ENCODE measurements at places on chromosomes 3 and 15. TPM values are rescaled to one million over a fixed set of nuclear protein-coding genes. Genes with fewer than 3 reads are reported as not detected.

PRR20G gene
- total RNA-seq = not detected

DNA sequence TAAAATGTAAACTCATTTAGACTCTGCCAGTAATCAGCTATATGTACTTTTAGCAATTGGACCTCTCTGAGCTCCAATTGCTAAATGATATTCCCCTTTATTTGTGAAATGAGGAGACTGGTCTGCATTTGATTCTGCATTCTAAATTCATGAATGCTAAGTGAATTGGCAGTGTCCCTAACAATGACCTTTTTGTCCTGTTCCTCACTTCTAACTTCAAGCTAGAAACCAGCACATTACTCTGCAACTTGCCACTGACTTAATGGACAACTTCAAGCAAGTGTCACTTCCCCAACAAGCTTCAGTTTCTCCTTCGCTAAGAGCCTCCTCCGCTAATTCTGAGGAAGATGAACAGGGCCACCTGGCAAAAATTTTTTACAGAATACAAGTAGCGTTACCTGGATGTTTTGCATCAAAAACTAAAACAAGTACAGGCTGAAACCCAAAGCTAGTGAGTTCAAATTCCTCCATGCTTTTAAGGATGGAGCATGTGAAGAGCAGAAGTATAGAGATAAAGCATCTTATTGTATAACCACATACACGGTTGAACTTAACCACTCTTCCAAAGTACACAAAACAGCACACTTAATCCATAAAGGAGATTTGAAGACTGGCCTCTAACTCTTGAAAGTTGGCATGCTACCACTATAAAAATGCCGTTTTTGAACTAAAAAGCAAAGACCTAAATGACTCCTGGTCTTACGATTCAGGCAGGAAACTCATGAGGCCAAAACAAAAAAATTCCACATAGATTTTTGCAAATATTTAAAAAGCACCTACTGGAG lies 207.6 kb downstream of the MAGI1 start:
- H3K27me3 ChIP-seq = no peaks in the 10 kb centered on the region
- H3K4me1 ChIP-seq = peaks cover 33% of the 10 kb centered on the region
- H3K27ac ChIP-seq = no peak overlapping the region
- H3K4me3 ChIP-seq = no peak overlapping the region
- peaks cover 5% of the 10 kb centered on the region for H3K36me3 ChIP-seq

DNA sequence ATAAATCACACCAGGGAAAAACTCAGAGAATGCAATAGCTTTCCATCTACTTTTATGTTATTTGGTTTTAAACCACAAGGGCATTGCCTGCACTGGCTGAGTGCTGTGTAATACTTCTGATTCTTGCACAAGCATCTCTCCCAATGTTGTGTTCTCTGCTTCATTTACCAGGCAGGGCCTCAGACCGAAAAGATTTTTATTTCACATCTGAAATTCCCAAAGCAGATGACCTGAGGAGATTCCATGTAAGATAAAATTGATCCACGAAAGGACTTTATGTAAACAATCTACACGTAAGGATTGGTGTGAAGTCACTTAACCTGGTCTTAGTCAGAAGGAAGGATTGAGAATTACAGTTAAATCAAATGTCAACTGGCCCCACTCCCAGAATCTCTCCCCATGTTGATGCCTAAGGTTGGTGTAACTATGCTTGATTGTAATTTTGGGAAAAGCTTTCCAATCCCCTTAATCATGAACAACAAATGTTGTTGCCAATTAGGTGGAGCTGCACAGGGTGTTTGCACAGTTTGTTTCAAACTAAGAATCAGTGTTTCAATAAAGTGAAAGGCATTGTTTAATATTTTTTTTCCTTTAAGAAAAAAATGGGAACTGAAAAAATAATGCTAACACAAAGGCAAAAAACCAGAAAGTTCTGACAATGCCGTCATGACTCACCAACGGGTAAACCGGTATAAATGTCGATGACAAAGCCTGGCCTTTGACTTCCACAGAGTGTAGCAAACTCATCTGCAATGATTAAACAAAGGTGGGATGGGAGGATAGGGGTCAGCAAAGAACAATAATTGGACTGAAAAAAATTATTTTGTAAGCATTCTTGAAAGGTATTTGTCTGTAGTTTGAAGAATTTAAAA lies 128.6 kb downstream of the DUT start:
- no peaks in the 10 kb centered on the region for H3K36me3 ChIP-seq
- peak; percentile 7 for DNase-seq
- no peak overlapping the region for H3K4me3 ChIP-seq
- no peak overlapping the region for H3K27ac ChIP-seq
- no peaks in the 10 kb centered on the region for H3K4me1 ChIP-seq
- H3K27me3 ChIP-seq = no peaks in the 10 kb centered on the region

DNA sequence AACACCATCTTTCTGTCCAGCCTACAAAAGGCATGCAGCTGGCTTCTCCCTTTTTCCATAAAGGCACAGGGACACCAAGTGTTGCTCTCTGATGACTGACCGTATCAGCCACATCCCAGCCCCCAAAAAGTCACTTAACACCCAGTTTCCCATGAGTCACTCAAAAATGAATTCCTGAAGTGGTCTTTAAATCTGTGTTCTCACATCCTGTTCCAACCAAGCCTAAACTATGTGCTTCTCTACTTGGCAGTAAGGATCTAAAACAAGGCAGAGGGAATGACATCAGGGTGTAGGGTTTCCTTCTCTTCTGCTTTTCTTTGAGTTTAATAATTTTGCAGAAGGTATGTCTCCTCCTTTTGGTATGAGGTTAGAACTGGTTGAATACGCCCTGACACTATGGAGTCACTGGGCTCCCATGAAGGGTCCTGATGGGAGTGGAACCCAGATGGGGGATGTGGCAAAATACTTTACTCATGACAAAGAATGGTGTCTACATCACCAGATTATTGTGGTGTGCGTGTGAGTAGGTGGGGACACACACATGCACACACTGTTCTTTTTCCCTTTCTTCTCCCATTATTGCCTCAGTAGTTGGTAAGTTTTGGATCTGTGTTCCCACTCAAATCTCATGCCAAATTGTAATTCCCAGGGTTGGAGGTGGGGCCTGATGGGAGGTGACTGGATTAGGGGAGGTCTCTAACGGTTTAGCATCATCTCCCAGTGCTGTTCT lies 35.6 kb upstream of the CCK start:
- H3K4me1 ChIP-seq = no peaks in the 10 kb centered on the region
- H3K4me3 ChIP-seq = no peak overlapping the region
- peaks cover 84% of the 10 kb centered on the region for H3K27me3 ChIP-seq
- H3K36me3 ChIP-seq = no peaks in the 10 kb centered on the region
- no peak for DNase-seq

GRCh38 chr3:23518441-23518840 lies 287.3 kb upstream of the UBE2E1 start:
- no peaks in the 10 kb centered on the region for H3K36me3 ChIP-seq
- DNase-seq = no peak
- no peaks in the 10 kb centered on the region for H3K27me3 ChIP-seq
- H3K4me1 ChIP-seq = no peaks in the 10 kb centered on the region
- no peak overlapping the region for H3K27ac ChIP-seq

TUSC7 gene
- not detected for total RNA-seq

DNA sequence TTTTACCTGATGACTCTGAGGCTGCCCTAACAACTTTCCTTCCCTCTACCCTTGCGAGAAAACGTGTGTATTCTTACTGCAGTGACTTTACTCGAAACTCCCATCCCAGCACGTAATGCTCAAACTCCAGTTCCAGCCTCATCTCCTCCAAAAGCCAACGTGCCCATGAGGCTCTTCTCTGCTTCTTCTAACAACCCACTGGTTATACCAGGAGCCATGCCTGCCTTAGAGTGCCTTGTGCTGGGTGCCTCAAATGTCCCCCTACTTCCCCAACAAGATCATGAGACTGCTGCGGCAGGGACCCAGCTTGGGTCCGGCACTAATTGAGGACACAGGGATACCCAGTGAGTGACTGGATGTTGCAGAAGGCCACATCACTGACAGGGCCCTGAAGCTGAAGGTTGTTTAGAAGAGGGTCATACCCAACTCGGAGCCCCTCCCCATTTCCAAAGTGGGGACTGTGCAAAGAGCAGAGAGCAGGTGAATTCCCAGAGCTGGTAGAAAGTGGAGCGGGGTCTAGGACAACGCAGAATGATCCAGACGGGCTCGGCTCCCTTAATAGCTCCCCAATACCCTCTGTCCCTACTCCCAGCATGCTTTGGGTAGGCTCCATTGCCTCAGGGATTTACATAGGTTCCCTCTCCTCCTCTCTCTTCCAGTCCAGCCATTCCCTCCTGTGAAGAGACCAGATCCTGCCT lies 71.4 kb downstream of the BDH1 start:
- no peak for DNase-seq
- no peak overlapping the region for H3K4me3 ChIP-seq
- H3K4me1 ChIP-seq = peaks cover 85% of the 10 kb centered on the region
- H3K27me3 ChIP-seq = no peaks in the 10 kb centered on the region
- peaks cover 5% of the 10 kb centered on the region for H3K36me3 ChIP-seq
- peak overlapping the region; percentile 62 for H3K27ac ChIP-seq

DNA sequence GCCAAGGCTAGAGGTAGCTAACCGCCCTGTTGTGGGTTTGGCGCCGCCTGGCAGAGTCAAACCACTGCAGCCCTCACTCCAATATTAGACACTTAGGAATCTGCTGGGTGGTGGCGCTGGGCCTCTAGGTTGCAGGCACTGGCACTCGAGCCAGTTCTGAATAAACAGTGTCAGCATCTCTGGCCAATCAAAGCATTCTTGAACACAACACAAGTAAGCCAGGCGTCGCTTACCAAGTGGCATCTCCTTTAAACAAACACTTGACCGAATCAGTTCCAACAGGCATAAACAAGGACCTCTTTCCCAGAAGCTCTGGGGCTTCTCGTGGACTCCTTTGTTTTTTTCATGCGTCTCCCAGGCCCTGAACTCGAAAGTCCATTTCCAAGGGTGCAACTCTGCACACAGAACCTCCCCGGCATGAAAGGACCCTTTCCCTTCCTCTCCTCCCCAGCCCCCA lies 82.3 kb downstream of the LRIG1 start:
- no peak overlapping the region for H3K27ac ChIP-seq
- no peaks in the 10 kb centered on the region for H3K4me1 ChIP-seq
- no peaks in the 10 kb centered on the region for H3K36me3 ChIP-seq

GRCh38 chr3:14767245-14768051 lies 51.3 kb upstream of the FGD5 start:
- H3K36me3 ChIP-seq = no peaks in the 10 kb centered on the region
- DNase-seq = no peak
- H3K4me1 ChIP-seq = no peaks in the 10 kb centered on the region
- H3K27ac ChIP-seq = no peak overlapping the region
- H3K4me3 ChIP-seq = no peak overlapping the region

DNA sequence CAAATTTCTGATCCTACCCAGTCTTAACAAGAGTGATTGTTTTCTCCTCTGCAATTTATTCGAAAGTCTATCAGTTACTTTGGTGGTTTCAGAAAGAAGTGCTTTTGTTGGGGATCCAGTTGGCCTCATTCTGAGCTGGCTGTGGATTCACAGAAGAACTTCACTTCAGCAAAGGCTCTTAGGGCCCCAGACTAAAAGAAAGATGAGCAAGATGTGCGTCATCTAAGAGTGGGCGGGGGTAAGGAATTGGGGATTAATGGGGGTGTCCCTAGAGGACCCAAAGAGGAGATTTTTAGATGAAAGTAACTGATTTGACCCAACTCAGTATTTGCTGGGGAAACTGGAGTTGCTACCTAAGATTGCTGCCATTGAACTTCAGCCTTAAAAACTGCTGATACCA lies 63.9 kb upstream of the TSEN2 start:
- H3K36me3 ChIP-seq = peaks cover 25% of the 10 kb centered on the region
- no peaks in the 10 kb centered on the region for H3K27me3 ChIP-seq
- no peak overlapping the region for H3K27ac ChIP-seq
- H3K4me1 ChIP-seq = peaks cover 9% of the 10 kb centered on the region
- DNase-seq = no peak

GRCh38 chr3:174869448-174869847 lies 10.3 kb downstream of the NAALADL2 start:
- no peak for DNase-seq

GRCh38 chr3:143309705-143310104 lies 190.1 kb downstream of the CHST2 start:
- no peaks in the 10 kb centered on the region for H3K36me3 ChIP-seq
- peaks cover 15% of the 10 kb centered on the region for H3K4me1 ChIP-seq
- DNase-seq = no peak
- H3K27ac ChIP-seq = no peak overlapping the region

- no peaks in the 10 kb centered on the region for H3K27me3 ChIP-seq
- DNase-seq = no peak
- peaks cover 14% of the 10 kb centered on the region for H3K4me1 ChIP-seq
- H3K36me3 ChIP-seq = no peaks in the 10 kb centered on the region
Observed at GRCh38 chr3:37216597-37217097, 42.3 kb upstream of the LRRFIP2 start.

- H3K27ac ChIP-seq = no peak overlapping the region
- no peaks in the 10 kb centered on the region for H3K27me3 ChIP-seq
- H3K36me3 ChIP-seq = no peaks in the 10 kb centered on the region
- no peak overlapping the region for H3K4me3 ChIP-seq
Observed at GRCh38 chr3:60582288-60582687, 669.0 kb downstream of the FHIT start.

DNA sequence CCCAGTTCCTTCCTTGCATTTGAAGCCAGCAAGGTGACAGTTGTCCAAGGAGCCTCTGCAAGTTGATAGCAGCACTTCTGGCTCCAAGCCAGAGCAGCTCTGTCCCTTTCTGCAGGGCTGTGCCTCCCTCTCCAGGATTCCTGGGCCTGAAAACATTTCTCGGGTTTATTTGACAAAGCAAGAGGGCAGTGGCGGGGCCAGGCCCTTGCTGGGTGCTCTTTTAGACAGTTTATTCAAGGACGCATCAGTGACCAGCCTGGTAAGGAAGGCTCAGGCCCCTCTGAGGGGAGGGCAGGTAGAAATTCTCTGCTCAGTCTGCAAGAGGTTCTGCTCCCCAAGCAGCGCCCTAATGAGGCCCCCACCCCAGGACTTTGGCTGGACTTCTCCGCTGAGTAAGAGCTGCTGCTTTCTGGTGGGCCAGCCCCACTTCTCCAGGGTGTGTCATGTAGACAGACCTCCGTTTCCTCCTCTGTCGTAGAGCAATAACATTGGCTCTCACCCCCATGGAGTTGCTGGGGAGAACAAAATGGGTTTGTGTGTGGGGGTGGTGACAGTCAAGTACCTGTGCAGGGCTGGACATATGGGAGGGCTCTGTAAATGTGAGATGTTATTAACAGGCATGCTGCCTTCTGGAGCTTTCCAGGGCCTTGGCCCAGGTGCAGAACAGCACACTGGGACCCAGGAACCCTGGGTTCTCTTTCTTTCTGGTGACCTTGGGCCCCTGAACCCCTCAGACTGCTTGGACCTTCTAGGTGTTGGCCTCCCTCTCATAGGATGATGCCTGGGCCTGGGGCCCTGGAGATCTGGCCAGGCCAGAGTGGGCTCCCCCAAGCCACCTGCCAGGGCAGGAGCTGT lies 146.2 kb upstream of the TLE3 start:
- no peak overlapping the region for H3K4me3 ChIP-seq
- H3K27me3 ChIP-seq = peaks cover 8% of the 10 kb centered on the region
- H3K36me3 ChIP-seq = no peaks in the 10 kb centered on the region
- no peak for DNase-seq
- H3K4me1 ChIP-seq = peaks cover 25% of the 10 kb centered on the region

GRCh38 chr3:134749802-134750553 lies 45.1 kb upstream of the EPHB1 start:
- no peaks in the 10 kb centered on the region for H3K36me3 ChIP-seq
- no peak overlapping the region for H3K27ac ChIP-seq
- peaks cover 62% of the 10 kb centered on the region for H3K27me3 ChIP-seq
- DNase-seq = no peak
- H3K4me3 ChIP-seq = no peak overlapping the region

MESP2 gene
- total RNA-seq = not detected

- peak overlapping the region; percentile 37 for H3K4me3 ChIP-seq
- peaks cover 13% of the 10 kb centered on the region for H3K27me3 ChIP-seq
- H3K36me3 ChIP-seq = peaks cover 41% of the 10 kb centered on the region
- H3K4me1 ChIP-seq = peaks cover 62% of the 10 kb centered on the region
Observed at GRCh38 chr15:75107908-75108838, 84.8 kb downstream of the PPCDC start.

All from Calu3 (cell line).